Activated T-cell treated with anti-CD3 and anti-CD28 coated beads, Interleukin-2, amount 50 U/mL, for 72 hours (primary cell): ENCODE measurements at places on chromosomes 2 and 18. TPM values are rescaled to one million over a fixed set of nuclear protein-coding genes. Genes with fewer than 3 reads are reported as not detected.

DNA sequence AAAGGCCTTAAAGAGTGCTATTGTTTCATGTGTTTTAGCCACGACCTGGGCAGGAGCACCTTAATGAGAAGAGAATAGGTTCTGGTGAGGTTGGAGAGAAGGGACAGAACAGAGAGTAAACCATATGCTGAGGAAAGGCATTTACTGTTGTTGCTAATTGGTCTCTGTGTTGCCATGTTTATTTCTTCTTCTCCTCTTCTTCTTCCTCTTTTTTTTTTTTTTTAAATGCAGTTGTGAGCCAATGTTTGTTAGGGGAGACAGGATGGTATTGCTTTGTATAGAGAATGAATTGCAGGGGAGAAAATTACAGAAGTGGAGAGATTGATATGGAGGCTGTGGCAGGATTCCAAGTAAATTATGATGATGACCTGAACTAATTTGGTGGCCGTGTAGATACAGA is 2.6 kb downstream of the SCN9A start:
- no peak for DNase-seq

Gene TMEFF2
- not detected for total RNA-seq

Gene PLGLB1
- total RNA-seq, result 4.4 TPM

Gene KYNU
- total RNA-seq, result 0.14 TPM
